Nucleus accumbens (tissue), 56 donors: ENCODE measurements at places on chromosomes 3 and 15.
A peak's percentile ranks its signal among the peaks of the same experiment; 100 is the strongest.

DNA sequence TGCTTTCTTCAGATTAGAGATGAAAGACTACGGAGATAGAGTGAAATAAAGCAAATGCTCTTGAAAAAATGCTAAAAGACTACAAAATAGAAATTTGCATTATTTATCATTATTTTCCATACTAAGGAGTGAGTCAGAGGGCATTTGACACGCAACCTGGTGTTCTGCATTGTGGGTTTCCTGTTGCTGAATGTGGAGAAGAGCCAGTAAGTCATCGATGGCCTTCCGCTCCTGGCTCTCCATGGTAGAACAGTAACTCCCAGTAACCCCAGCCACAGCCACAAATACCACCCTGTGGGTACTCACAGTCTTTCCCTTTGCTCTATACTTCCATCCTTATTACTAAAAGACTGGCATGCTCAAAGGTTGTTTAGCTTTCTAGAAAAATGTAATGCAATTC lies 61.5 kb downstream of the CGGBP1 start:
- DNase-seq: no peak

GRCh38 chr15:64233299-64233698 lies 70.5 kb upstream of the PPIB start:
- DNase-seq: no peak

DNA sequence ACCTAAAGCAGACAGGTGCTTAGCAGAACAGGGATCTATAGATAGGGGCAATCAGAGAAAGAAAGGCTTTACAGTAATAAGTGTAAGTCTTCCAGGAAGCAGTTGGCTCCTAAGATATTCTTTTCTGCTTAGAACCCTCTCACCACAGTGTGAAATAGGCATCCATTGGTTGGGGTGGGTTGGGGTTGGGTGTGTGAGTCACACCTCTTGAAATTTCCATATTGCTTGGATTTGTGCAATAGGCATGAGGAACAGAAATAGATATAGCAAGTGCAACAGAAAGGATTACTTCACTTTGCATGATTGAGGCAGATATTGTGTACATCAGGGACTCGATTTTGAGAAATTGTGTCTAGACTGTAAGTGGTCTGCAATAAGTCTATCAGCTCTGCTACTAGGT lies 200.1 kb upstream of the GAP43 start:
- no peak for DNase-seq

DNA sequence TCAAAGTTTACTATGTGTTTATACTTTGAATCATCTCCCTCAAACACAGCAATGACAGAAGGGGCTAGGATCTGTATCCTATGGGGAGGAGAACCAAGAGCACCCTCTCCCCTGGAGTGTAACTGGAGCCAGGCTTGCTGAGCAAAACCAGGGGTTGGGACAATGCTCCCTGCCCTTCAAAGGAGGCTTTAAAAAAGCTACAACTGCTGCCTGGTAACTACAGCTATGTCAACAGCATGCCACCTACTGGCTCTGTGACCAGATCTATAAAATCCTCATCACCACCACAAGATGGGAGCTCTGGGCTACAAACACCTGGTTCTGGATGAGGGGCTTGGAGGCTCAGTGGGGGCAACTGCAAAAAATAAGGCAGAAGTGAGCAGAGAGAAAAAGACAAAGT lies 61.9 kb downstream of the ANO10 start:
- no peak for DNase-seq

DNA sequence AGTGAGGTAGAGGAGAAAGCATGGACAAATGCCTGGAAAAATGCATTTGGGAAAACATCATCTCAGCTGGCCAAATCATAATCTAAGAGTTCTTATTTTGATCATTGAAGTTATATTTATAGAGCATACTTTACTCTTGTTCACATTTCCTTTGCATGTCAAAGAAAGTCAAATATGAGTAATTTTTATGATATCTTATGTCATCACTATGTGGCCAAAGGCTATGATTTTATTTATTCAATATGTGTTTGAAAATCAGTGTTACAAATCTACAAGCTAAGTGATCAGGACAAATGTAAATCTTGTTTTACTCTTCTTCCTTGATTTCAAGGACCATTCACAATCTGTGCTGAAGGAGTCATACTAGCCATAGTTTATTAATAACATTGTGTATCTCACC lies 237.2 kb upstream of the DPH6 start:
- no peak for DNase-seq

- no peak for DNase-seq
These were observed 9.1 kb upstream of the STRA6 start for GRCh38 chr15:74211656-74212055.

DNA sequence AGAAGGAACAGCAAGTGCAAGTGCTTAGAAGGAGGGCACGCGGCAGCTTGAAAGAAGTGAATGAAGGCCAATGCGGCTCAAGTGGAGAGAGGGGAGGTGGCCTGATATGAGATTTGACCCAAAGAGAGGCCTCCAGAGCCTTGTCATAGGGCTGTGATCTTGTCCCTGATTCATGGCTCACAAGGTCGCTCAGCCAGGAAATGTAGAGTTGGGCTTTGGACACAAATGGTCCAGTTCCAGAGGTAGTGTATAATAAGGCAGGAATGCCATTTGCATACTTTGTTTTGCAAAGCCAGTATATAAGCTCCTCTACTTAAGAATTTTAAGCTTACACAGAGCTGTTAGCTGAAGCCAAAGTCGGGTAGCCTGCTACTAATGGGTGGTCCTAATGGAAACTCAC lies 33.7 kb downstream of the HGD start:
- DNase-seq: no peak

DNA sequence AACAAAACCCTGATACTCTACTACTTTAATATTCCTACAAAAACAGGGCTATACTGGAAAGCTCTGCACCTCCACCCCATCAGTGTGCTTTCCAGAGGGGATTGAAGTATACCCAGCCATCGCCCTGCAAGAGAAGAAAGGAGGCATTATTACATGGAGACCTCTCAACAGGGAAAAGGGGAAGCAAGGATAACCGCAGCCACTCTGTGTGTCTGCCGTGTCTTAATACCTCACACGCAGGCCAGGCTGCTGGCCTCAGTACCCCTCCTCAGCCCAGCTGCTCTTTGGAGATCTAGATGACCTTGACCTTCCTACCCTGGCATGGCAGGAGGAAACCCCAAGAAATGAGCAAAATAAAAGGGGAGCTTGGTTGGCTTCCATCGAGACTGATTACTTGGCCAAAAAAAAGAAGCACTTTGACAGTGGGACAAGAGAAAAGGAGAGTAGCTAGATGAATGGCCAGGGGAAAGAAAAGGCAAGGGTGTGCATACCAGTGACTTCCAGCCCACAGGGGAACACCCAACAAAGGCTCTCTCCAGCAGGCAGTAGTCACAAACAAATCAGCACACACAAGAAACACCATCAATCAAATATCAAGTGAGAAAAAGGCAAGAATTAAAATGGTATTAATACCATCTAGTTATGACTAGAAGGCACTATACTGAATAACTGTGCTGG lies 129.4 kb downstream of the STT3B start:
- DNase-seq: no peak

DNA sequence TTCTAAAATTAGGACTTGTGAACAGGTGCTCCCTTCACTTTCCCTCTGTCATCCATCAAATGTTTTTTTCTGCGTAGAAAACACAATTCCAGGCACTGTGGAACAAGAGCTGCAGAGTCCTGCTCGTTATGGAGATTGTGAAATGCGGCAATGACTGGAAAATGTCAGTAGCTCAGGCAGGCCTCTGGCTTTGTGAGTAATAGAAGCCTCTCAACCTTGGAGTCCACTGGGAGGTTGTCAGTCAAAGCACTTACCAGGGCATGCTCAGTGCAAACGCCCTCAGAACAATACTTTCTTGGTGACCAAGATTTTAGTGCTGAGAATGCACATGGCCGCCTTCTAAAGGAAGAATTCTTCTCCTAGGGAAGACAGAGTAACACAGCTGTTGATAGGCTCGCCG lies 26.7 kb upstream of the MED12L start:
- DNase-seq: no peak

- no peak for DNase-seq
These were observed 76.4 kb downstream of the EBLN2 start for GRCh38 chr3:73137736-73138403.

- no peak for DNase-seq
These were observed 100.3 kb upstream of the LIPC start for GRCh38 chr15:58331560-58331912.

DNA sequence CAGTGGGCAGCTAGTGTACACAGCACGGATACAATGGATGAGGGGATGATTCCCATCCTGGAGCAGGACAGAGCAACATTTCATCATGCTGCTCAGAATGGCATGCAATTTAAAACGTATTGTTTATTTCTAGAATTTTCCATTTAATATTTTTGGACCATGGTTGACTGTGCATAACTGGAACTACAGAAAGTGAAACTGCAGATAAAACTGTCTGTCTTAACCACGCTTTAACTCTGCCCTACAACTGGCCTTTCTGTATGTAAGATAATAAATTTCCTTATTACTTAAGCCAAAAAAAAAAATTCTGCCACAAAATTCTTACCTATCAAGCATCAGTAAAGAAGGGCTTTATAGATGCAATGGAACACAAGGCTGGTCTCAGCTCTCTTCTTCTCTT lies 33.4 kb downstream of the AP3S2 start:
- DNase-seq: no peak

GRCh38 chr3:42036483-42036823 lies 54.7 kb upstream of the TRAK1 start:
- DNase-seq: no peak

- DNase-seq: no peak
These were observed 27.7 kb downstream of the GRM2 start for GRCh38 chr3:51734572-51734907.

DNA sequence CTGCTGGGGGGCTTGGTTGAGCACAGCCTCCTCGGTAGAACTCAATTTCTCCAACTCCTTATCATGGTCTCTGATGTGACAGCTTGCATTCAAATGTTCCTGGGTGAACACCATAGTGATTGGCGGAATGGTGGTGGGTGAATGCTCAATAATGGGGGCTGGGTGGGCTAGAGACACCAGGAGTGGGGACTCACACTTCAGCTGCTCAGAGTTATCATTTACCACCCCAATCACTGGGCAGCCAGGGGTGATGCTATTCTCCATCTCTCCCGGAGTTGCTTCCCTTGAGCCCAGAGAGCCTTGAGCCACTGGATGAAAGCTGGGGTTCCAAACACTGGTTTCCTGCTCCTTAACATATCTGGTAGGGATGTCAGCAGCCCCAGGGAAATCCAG lies 88.7 kb downstream of the DHX30 start:
- DNase-seq: no peak

GRCh38 chr15:25241241-25241801 lies 197.5 kb downstream of the UBE3A start:
- no peak for DNase-seq

DNA sequence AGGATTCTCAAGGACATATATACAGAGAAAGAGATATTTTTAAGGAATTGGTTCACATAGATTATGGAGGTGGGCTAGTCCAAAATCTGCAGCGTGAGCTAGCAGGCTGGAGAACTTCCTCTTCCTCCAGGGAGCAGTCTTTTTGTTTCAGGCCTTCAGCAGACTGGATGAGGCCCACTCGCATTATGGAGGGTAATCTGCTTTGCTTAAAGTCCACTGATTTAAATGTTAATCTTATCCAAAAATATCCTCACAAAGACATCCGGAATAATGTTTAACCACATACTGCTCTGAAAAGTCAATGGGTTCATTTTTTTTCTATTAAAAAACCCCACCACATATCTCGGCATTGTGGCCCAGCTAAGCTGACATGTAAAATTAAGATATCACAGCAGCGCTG lies 22.2 kb upstream of the NRROS start:
- DNase-seq: no peak

DNA sequence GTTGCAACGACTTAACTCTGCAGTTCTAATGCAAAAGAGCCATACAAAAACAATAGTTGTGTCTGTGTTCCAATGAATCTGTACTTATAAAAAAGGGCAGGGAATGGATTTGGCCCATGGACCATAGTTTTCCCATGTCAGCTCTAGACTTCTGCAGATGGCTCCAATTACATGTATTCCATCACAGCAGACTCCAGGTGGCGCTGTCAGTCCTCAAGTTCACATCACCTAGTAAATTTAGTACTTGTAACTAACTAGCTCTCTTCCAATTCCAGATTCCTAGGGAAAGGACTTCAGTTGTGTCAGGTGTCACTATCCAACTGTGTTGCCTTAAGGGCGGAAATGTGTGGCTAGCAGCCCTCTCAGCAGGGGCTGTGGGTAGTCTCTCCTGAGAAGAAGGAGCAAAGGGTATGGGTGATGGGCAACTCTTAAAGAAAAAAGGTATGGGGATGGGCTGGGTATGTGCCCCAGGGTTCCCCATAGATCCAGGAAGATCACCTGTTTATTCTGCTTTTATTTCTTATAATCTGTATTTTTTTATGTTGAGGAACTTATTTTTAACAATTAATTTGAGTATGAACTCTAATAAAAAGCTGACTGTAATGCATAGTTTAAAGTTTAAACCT lies 36.2 kb downstream of the BBS4 start:
- peak; percentile 1 for DNase-seq

DNA sequence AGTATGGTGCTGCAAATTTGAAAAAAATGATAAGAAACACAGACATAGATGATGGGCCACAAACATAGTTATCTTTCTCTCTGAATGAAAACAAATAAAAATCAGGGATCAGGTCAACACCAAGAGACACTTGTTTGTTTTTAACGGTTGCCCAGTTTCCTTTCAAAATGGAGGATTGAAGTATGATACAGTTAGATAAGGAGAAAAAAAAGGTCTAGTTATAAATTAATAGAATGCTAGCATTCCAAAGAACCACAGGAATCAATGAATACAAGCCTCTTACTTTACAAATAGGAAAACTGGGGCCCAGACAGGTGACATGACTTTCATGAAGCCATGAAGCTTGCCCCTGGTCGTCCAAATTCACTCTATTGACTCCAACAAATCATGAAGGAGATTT lies 305.1 kb downstream of the ZNF621 start:
- no peak for DNase-seq

- no peak for DNase-seq
These were observed 238.7 kb downstream of the SV2B start for GRCh38 chr15:91338766-91339165.

GRCh38 chr3:187066228-187066995 lies 72.9 kb downstream of the RPL39L start:
- no peak for DNase-seq

- DNase-seq: no peak
These were observed 470.3 kb downstream of the CNTN4 start for GRCh38 chr3:2568929-2569328.

DNA sequence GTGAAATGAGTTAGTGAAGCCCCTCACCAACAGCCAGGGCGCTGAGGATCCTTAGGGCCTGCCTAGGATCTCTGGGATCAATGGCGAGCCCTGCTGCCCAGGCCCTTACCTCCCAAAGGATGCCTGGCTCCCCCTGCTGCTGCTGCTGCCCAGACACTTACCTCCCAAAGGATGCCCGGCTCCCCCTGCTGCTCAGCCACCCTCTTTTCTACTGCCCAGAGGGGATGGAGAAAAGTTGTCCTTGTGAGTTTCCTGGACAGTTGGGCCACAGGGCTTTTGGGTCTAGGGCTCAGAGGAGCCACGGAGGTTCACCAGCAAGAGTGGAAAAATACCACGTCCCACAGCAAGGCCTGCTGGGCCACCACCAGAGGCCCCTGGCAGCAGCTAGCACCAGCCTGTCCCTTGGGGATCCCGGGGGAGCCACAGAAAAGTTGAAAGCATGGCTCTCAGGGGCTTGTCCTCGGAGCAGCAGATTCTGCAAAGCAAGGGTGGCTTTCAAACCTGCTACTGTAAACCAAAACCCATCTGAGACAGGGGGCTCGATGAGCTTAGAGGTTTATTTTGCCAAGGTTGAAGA lies 59.4 kb downstream of the SLC6A6 start:
- peak; percentile 64 for DNase-seq
